T1000 (cell line): ENCODE measurements at places on chromosomes 5 and 9.
A peak's percentile ranks its signal among the peaks of the same experiment; 100 is the strongest.

DNA sequence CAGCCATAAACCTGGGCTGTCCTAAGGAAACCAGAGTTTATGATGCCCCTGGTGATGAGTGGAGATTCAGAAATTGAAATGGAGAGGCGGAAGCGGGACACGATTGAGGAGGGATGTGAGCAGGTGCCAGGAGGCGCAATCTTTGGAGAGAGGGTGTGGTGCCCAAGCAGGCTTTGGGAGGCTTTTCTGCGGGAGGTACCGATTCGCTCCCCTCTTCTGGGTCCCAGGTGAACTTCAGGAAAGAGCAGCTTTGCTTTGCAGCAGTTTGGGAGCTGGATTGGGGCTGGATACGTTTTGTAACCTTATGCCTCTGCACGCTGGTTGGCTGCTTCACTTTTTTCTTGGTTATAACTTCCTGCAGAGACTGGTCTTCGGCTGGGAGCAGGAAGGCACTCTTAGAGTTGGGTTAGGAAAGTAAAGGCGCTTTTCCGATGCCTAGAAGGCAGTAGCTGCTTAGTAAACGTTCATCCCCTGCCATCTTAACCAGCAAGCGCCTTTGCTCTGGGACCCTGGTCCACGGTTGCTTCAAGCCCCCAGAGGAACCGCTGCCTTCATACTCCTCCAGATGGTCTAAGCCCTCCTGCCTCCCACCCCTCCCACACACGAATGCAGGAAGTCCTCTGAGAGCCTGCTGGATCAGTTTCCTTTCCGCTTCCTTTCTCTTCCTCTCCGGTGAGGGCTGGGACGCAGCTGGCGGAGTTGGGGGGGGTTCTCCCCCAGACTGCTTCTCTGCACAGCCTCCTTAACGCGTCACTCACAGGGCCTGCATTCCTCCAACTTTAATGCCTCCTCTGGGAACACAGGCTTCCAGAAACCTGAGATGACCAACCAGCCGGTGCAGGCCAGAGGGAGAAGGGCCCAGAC lies 15.2 kb upstream of the NEK6 start:
- no peak for DNase-seq

DNA sequence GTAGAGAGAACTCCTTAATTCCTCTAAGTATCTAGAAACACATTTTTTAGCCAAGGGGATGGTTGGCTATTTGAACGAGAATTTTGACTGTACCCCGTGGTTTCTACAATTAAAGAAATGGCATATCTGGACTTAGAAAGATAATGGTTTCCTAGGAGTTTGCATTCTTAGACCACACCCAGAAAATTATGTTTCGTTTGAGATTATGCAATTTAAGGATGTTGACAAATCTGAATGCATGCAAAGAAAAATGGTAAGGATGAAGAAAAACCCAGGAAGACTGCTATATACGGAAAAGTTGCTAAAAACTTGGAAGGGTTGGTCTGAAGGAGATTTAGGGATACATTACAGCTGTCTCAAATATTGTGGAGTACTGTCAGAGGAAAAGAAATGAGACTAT lies 538.5 kb upstream of the WWC1 start:
- DNase-seq = no peak

- DNase-seq = no peak
Observed at GRCh38 chr5:67426961-67427849, 230.6 kb upstream of the CD180 start.

- DNase-seq = no peak
Observed at GRCh38 chr5:110058175-110058574, 368.4 kb downstream of the MAN2A1 start.

GRCh38 chr9:90065851-90066250 lies 461.0 kb downstream of the GADD45G start:
- no peak for DNase-seq

DNA sequence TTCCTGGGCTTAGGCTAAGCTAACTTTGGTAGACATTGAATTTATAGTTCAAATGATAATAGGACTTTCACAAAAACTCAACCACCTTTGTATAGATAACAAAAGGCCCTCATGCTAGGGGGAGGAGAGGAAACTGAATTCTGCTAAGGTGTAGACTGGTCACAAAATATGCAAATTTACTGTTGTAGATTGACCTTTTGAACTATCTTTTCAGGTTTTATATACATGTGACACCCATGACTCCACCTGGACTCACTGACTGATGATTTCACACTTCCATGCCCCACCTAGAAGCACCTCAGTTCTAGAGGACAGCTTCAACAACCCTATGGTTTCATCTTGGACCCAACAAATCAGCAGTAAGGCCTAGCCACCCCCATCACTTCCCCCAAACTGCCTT lies 165.7 kb downstream of the CEMIP2 start:
- no peak for DNase-seq

DNA sequence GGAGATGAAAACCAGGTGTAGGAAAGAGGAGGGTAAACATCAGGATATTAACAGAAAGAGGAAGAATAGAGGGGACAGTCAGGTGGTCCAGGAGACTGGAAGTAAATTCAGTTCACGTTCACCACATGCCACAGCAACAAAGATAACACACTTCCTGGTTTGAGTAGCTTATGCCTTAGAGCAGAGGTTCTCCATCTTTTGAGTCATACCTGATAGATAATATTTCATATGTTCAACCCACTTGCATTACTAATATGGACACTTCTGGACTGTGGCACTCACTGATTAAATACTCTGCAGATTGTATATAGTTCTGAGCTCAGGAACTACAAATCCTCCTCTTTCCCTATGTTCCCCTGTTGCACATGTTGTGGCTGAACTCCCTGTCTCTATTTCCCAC lies 179.9 kb upstream of the NR3C1 start:
- no peak for DNase-seq

- DNase-seq = peak; percentile 12
Observed at GRCh38 chr5:177402271-177403043, 2.0 kb upstream of the PFN3 start.

DNA sequence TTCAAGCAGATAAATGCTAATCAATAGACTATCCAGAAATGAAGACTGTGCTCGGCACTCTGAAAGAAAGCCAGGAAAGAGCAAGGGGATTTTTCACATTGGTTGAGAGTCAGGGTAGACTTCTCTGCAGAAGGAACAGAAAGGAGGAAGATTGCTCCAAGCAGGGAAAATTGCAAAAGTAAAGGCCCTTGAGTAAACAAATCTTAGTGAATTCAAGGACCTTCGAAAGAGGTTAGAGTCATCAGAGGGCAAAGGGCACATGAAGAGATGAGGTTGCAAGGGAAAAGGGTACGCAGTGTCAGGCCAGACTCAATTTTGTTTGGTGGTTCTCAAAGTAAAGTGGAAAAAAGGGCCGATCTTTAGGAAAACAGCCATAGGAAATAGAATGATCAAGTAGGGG lies 157.6 kb upstream of the RAI14 start:
- no peak for DNase-seq

DNA sequence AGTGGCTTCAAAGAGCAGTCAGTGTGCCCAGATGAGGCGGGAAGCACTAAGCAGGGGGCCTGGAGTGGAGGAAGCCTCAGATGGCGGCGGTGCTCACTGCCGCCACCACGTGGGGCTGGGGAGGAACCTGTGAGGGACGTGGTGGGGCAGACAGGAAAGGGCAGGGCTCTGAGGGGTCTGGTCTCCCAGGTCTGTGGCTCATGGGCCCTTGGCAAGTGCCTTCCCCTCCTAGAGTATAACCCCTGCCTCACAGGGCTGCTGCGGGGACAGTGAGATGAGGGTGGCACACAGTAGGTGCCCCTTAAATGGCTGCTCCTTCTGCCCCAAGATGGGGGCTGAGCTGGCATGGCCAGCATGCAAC lies 26.6 kb downstream of the NR5A1 start:
- DNase-seq = no peak

DNA sequence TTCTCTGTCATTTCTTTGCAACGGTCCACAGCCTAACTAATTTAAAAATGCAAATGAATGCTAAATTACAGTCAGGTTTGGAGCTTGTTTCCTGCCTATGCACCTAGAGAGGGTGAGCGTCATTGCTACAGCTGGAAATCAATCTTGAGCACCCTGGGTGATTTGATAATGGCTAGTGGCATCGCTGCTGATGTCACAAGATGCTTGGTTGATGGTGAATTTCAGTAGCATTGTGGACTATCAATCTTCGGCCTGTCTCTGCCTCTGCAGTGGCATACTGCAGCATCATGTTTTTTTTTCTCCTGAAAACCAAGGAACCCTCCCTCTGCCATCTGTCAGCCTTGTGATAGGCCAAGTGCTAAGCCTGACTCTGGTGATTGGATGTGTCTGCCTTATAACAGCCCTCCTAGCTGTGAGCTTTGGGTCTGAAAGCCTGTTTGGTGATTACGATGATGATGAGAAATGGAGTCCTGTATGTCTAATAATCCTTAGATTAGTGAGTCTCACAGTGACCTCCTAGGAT lies 75.3 kb downstream of the NMUR2 start:
- DNase-seq = no peak

DNA sequence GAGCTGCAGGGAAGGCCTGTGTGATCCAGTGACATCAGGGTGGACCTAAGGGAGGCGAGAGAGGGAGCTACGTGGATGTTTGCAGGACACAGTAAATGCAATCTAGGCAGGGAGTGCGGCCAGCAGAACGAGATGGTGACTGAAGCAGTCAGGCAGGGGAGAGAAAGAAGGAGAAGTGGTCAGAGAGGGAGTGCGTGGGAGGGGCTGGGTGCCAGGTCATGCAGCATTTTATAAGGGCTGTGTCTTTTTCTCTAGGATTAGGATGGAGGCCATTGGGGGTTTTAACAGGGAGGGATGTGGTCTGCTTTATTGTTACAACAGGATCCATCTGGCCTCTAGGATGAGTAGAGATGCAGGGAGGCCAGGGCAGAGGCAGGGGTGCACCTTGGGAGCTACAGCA lies 80.4 kb downstream of the DCP2 start:
- DNase-seq = no peak
